Activated B cell treated with CpG ODN at 0.5 μM for 24 hours (primary cell): ENCODE measurements at places on chromosomes 2 and 18. TPM values are rescaled to one million over a fixed set of nuclear protein-coding genes. Genes with fewer than 3 reads are reported as not detected.

Gene STON1
- 0.86 and 1.8 TPM in 2 replicates for total RNA-seq

- no peak overlapping the region for H3K4me3 ChIP-seq
- no peak for DNase-seq
- no peak overlapping the region for H3K27ac ChIP-seq
Observed at GRCh38 chr18:25759111-25759510, 331.3 kb downstream of the SS18 start.

- no peaks in the 10 kb centered on the region for H3K27me3 ChIP-seq
- DNase-seq = no peak
- no peak overlapping the region for H3K27ac ChIP-seq
- no peaks in the 10 kb centered on the region for H3K4me1 ChIP-seq
- no peak overlapping the region for H3K4me3 ChIP-seq
Observed at GRCh38 chr2:222796413-222797103, 64.3 kb upstream of the ACSL3 start.

Gene SLC4A1AP
- total RNA-seq = 21.4 and 22.0 TPM in 2 replicates

- H3K36me3 ChIP-seq = no peaks in the 10 kb centered on the region
- H3K27me3 ChIP-seq = no peaks in the 10 kb centered on the region
- H3K4me3 ChIP-seq = no peak overlapping the region
- H3K27ac ChIP-seq = no peak overlapping the region
- H3K4me1 ChIP-seq = no peaks in the 10 kb centered on the region
- DNase-seq = no peak
Observed at GRCh38 chr2:157203651-157204050, 53.9 kb upstream of the GALNT5 start.
